ENCODE measurements at places on chromosomes 5 and 9.

GRCh38 chr9:136622538-136622948, 40.2 kb upstream of the EGFL7 start:
- no peak for DNase-seq

DNA sequence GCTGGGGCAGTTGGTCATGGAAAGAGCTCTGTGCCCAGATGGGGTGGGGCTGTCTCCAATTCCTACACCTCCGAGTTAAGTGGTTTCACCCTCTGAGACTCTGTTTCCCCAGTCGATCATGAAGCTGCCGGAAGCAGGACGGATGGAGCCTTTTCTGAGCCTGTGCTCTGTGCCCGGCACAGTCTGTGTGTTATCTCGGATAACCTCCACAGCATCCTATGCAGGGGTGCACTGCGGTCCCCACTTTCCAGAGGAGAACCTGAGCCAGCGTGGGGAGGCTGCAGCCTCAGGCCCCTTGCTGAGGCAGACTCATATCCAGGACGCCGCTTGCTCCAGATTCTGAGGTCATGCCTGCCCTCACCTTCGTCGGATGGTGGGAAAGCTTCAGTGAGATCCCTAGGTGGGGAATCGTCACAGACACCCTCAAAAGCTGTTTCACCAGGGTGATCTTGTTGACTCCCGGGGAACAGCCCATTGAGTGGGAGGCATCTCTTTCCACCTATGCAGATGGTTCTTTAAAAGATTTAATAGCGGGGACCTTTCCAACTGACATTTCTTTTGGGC, 6.9 kb upstream of the COL5A1 start:
- DNase-seq, result no peak

DNA sequence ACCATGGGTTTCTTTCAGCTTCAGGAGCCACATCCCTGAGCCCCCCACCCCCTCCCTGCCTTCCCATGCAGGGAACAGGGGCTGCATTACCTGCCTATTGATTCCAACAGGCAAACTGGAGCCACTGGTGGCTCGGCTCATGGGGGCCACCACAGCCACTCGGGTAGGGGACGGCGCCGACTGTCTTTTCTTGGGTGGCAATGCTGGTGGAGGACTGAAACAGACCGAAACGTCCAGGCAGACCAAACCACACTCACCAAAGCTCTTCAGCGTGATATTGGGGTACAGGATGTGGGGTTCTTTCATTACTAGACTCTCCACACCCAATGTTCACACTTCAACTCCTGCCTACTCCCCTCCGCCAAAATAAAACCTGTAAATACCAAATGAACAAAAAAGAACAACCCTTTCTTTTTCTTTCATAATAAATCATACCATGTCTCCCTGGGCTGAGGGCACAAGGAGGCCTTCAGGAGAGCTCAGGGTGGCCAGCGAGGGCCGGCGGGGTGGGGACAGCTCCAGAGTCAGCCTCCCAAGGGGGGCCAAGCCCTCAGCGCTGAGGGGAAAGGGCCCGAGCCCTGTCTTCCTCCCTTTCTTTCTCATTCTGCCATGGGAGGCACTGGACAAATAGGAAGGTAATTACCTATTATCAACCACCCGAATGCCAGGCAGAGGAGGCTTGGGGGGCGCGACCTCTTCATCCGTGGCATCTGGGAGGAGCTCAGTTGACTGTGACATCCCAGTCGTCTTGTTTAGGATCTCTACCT, 83.3 kb downstream of the PRRT1B start:
- no peak for DNase-seq

DNA sequence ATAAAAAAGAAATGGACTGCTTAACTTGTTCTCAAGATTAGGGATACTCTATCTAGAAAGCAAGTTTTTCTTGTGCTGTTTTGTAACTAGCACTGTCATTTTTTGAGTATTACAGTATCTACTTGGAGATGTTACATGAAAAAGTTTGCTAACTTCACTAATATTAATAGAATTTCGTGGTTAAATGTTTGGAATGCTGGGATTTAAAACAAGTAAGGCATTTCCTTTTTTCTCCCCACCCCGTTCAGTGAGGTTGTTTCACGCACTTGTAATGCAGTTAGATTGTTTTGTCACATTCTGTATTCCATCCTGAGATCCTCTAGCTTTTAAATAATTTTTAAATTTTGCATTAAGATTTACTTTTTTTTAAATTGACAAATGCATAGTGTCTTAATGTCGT, 20.0 kb upstream of the TEK start:
- DNase-seq, result no peak

GRCh38 chr9:133680250-133680975, 44.2 kb downstream of the DBH start:
- no peak for DNase-seq

DNA sequence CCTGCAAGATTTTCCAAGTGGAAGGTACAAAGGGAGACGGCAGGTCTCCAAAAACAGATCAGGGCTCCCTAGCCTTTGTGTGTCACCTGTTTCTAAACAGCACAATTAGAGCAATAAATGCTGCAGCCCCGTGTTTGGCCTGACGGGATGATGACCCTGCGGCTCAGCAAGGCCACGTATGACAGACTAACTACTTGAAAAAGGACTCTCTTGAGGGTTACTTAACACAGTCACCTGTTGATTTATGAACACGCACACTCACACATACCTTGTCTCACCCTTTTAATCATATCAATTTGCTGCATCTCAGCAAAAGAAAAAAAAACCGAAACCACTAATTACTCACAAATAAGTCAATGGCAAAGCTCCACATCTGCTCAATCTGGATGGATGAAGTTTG, 199.6 kb upstream of the GAS1 start:
- no peak for DNase-seq

DNA sequence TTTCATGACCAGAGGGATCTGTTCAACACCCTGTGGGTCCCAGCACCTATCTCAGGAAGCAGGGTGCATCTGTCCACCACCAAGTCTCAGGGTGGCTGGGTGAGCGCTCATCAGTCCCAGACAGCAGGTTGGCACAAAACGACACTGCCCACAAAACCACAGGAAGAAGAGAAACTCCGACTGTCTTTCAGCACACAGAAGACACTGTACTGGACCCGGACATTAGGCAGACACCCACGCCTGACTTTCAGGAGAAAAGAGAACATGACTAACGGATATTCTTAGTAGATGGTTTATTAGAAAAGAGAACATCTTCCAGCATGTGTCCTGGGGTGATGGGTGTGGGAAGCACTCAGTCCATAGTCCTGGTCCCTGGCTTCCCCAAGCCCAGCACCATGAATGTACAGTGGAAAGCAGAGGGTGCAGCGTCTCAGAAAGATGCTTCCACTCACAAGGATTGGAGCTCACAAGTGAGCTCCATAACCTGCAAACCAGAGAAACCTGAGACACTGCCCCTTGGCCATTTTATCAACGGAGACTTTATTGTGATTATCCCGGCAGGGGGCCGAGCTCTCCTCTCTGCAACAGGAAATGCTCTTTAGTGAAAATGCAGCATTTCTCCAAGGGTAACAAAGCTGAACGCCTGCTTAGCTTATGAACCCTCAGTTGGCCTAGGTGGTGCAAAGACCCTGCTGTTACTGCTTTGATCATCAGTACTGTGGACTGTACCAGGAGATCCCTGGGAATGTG, 35.8 kb upstream of the LCP2 start:
- no peak for DNase-seq

GRCh38 chr9:24382566-24382965, 163.1 kb downstream of the IZUMO3 start:
- no peak for DNase-seq

DNA sequence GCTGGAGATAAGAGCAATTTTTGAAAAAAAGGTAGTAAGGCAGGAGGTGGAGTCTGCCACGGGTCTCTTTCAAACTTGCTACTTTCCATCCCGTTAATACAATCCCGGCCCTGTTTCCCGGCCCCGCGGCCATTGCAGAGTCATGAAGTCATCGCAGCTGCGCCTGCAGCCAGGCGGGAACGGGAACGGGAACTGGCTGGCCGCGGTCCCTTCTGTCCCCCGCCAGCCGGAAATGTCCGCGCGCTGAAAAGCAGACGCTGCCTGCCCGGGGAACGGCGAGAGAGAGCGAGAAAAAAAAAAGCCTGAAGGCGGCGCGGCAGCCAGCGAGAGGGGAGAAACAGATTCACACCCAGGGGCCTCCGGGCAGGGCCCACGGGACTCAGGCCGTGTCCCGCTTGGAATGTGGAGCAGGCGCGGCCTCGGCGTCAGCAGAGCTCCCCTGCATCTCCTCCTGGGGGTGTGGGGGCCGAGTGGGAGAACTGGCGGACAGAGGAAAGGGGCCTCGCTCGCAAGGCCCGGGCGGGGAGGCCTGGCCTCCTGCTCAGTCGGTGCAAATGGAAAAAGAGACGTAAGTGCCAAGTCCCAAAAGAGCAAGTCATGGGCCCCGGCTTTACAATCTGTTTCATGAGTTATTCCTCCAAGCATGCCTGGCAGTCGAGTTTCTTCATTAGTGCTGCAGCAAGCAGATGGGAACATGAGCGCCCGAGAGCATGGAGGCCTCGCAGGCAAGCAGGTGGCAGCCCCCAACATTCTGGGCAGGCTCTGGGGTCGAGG, 201.2 kb upstream of the GAS1 start:
- DNase-seq, result no peak

GRCh38 chr5:9233712-9234111, 312.2 kb downstream of the SEMA5A start:
- DNase-seq, result no peak

GRCh38 chr9:82152181-82152580, 163.6 kb downstream of the SPATA31D1 start:
- DNase-seq, result no peak

- DNase-seq, result no peak
Measured at GRCh38 chr9:79637177-79637925, 65.6 kb downstream of the TLE4 start.

Measured in NAMALWA (cell line).